ENCODE measurements at places on chromosomes 3 and 15.

- H3K27me3 ChIP-seq = no peaks in the 10 kb centered on the region
- H3K27ac ChIP-seq = no peak overlapping the region
- no peak overlapping the region for H3K4me3 ChIP-seq
Observed at GRCh38 chr15:85019815-85020590, 38.3 kb downstream of the PDE8A start.

DNA sequence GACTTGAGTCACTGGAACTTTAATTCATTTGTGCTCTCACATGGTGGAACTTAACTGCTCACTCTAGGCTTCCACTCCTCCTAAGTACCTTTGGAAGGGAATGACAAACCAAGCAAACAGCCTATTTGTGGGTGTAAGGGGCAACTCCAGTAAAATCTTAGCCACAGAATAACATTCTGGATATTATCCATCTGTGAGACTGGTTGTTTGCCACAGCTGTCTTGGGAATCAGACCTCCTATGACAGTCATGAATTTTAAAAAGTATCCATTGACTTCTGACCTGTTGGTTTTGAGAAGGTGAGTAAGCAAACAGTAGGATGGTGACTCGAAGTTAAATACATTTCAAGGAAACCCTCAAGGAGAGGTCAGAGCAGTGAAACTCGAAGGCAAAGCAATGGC lies 147.3 kb upstream of the CDIN1 start:
- no peak overlapping the region for H3K27ac ChIP-seq
- no peaks in the 10 kb centered on the region for H3K27me3 ChIP-seq
- no peak overlapping the region for H3K4me3 ChIP-seq
- H3K4me1 ChIP-seq = peaks cover 7% of the 10 kb centered on the region
- H3K36me3 ChIP-seq = no peaks in the 10 kb centered on the region
- no peak for DNase-seq

DNA sequence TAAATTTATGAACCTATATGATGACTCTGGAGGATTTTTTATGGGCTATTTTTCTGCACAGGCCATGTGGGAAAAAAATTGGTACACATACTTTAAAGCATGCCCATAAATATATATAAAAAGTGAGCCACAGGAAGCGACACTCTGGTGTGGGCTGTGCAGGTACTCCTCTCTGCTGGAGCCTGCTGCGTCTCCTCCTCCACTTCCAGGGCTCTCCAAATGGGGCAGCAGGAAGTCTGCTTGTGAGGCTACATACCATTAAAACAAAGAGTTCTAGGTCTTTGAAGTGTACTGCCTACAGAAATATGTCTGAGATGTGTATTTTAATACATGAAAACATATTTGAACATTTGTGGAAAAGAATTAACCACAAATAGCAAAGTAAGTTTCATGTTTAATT lies 135.1 kb downstream of the CTNNB1 start:
- no peak overlapping the region for H3K27ac ChIP-seq
- DNase-seq = no peak

DNA sequence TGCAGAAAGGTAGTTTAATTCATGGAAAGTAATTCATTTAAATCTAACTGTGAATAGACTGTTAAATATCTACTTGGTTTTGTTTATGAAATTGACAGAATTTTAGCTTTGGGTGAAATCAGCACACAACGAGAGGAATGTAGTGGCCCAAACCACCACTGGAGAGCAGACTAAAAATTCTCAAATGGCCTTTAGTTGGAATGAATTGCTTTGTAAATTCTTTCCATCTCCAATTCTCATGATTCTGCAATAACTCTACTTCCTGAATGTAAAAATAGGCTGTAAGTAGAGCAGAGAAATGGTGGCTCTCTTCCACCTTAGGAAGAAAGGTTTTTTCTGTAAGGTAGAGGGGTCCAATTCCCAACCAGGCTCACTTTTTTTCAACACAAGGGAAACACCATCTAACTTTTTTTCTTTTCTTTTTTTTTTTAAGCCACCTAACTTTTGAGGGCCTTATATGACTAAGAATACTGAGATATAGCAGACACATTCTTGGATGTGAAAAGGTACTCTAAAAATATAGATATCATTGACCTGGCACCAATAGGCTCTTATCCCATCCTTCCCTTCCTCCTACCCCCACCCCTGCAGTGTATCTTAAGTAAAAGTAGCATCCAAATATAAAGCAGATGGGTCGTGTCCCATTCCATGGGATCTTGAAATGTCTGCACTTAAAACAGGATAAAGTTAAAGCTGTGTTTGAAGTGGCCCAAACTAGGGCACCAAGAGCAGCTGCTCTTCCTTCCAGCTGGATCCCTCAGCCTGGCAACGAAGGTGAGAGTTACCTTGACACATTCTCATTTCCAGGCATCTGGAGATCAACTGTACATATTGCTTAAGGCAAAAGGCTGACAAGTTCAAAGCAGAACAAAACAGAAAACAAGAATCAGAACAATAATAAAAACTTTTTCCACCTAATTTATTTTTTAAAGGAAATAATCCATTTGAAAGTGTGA lies 194.1 kb downstream of the TPRG1 start:
- H3K4me3 ChIP-seq = no peak overlapping the region
- no peak for DNase-seq
- peaks cover 4% of the 10 kb centered on the region for H3K4me1 ChIP-seq
- H3K36me3 ChIP-seq = no peaks in the 10 kb centered on the region
- H3K27ac ChIP-seq = no peak overlapping the region

DNA sequence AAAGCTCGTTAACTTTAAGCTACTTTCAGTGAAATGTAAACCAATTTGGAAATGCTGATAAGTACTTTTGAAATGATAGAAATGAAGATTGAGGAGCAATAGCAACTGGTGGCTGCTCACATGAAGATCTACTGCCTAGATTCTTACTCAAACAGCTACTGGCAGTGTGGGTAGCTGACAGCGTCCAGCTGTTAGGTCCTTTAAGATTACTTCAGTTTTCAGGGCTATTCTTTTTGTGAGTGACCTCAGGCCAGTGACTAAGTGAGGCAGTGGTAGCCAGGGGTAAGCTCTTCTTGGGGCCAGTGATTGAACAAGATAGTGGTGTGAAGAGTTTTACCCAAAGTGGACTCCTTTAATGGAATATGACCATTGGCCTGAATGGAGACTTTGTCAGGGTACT lies 41.3 kb downstream of the NECTIN3 start:
- DNase-seq = peak; percentile 13
- H3K36me3 ChIP-seq = peaks cover 9% of the 10 kb centered on the region
- no peak overlapping the region for H3K27ac ChIP-seq
- H3K27me3 ChIP-seq = no peaks in the 10 kb centered on the region
